Activated CD8-positive, alpha-beta memory T cell treated with anti-CD3 and anti-CD28 coated beads for 48 hours (primary cell): ENCODE measurements at places on chromosomes 2 and 18.

DNA sequence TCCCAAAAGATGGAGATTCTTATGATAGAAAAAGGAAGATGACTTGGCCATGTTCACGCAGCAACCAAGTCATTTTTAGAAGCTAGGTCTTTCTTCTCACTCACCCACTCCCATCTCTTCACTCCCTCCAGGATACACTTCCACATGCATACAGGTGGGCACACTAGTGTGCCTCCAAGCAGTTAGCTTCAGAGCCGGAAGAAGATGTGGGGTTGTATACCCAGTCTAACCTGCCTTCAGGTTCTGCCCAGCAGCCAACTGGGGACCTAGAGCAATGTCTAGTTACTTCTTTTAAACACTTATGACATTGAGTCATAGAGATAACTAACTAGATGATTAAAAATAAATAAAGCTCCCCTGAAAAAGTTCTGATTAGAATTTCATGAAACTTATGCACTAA lies 21.8 kb upstream of the TANK start:
- DNase-seq, result no peak

DNA sequence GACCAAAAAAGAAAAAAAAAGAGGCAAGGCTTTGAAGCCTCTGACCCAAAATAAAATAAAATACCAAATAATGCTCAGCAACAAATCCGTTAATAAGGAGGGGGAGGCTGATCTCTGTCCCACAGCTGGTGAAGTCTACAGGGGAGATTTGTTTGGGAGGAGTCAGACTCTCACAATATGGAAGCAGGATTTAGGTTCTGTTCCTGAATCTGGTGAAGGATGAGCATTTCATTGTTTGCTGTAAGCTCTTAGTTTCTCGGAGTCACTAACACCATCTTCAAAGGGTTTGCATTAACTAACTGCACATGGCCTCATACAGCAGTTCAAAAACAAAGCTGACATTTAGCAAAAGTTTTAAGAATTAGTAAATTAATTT lies 339.4 kb upstream of the TNP1 start:
- DNase-seq, result no peak

GRCh38 chr2:161199912-161200701 lies 39.9 kb downstream of the TANK start:
- no peak for DNase-seq

DNA sequence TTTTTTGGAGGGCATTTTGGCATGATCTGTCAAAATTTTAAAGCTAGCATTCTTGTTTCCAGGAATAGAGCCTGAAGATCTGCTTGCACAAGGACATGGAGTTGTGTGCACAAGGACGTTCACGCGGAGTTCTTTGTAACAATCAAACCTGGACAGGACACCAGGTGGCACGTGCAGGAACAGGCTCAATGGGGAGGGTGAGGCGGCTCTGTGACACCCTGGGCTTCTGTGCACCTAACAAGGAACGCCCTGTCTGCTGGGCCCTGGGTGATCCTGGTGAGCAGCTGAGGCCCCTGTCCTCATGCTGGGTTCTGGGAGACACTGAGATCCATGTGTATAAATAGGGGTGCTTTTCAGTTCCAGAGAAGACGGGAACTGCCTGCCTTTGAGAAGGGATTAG lies 93.1 kb upstream of the PXDN start:
- DNase-seq, result no peak

- DNase-seq, result no peak
Measured at GRCh38 chr2:143261986-143262385, 132.8 kb downstream of the ARHGAP15 start.

- DNase-seq, result no peak
Measured at GRCh38 chr2:101253703-101254450, 1.2 kb downstream of the CNOT11 start.

DNA sequence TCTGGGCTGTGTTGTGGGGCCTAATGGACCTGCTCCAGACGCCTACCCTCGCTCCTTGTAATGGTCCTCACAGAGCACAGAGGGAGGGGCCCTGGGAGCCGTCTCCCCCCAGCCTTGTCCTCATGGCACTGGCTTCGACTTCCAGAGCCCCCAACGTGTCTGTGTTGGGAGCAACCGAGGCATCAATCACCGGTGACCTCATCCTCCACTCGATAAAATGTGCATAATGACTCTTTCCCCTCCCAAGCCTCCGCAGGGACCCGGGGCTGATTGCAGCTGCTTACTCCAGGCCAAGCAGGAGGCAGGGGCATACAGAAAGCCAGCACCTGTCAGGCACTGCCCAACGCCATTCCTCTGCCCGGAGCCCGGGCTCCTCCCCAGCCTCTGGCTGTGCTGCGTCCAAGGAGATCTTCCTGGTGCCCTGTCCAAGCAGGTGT lies 271.7 kb downstream of the NDUFA10 start:
- DNase-seq, result no peak

DNA sequence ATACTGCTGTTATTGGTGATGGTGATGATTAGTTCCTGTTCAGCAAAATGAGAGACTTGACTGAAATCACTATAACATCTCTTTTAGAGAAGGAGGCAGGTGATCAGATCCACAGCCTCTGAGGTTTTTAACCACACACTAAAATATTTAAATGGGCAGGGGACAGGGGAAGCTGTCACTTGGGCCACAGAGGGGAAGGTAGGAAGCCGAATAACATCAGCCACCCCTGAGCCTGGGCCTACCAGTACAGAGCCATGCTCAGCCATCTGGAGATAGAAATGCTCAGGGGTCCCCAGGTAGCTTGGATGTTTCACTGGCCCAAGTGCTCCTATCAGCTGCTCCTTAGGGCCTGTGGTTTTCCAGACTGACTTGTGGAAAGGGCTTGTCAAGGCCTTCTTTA lies 122.3 kb downstream of the MRO start:
- no peak for DNase-seq

- DNase-seq, result no peak
Measured at GRCh38 chr2:33384599-33384961, 91.9 kb upstream of the RASGRP3 start.

DNA sequence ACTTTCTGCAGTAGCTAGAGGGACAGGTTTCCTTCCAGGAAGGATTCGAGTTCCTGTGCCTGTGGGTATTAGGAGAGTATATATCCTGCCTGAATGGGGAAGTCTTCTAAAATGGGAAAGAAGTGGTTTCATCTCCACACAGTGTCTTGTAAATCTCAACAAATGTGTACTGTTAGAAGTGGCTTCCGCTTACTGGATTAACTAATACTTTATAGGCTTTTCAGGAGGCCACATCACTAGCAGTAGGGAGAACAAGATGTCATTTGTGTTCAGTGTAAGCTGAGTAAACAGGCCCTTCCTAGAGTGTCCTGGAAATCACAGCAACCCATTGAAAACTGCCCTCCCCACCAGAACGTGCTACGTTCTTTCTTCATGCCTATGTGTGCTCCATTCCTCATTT lies 12.5 kb upstream of the POLR1B start:
- DNase-seq, result no peak

DNA sequence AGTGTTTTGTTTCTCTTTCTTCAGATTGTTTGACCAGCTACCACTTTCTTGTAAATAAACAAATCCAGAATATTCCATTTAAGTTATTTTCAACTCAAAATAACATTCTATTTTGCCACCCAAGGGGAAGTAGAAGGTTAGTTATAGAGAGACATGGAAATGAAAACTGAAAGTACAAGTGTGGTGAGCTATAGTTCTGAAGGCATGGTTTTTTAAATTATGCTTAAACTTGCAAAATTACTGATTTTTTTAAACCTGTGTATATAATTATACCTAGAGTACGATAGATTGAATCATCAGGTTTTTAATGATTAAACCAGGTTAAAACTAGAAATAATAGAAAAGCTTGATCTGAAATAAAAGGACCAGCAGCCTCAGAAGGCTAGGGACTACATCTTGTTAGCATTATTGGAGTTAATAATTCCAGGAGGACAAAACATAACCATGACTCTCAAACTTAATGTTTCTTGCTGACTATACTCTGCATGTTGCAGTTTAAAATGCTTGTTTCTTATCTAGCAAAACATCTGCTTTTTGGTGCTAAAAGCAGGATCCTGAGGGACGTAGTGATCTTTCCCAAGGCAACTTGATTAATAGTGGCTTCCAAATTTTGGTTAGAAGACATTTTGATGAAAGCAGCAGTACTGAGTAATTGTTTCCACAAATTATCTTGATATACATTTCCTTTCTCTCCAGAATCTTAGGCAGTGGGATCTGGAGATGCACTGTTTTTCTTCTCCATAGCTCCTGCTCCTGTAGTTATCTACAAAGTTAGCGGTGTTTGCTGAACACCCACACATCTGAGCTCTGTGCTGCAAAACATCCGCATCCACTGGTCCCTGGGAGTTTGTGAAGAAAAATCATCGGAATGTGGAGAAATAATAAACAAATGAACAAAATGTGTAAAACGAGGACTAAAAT lies 327.2 kb upstream of the PKDCC start:
- DNase-seq, result no peak

- no peak for DNase-seq
Measured at GRCh38 chr2:42879913-42880737, 87.7 kb upstream of the HAAO start.

GRCh38 chr2:172713365-172713875 lies 22.2 kb upstream of the RAPGEF4 start:
- no peak for DNase-seq

DNA sequence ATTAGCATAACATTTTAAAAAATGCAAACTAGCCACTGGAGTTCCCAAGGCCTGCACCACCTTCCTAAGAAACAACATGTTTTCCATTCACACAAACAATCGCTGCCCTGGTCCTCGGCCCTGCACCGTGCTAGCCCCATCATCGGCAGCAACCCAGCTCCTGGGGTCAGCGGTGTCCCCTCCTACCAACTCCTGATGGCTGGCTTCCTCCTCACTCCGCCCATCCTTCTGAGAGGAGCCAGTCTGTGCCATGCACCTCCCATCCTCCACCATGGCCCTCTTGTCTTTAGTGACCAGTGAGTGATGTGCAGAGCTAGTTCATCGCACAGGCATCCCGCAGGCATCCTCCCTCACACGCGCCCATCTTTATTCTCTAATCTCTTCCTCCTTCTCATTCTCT lies 81.9 kb downstream of the LONRF2 start:
- DNase-seq, result no peak

- no peak for DNase-seq
Measured at GRCh38 chr2:122743021-122743675, 987.7 kb downstream of the TSN start.

DNA sequence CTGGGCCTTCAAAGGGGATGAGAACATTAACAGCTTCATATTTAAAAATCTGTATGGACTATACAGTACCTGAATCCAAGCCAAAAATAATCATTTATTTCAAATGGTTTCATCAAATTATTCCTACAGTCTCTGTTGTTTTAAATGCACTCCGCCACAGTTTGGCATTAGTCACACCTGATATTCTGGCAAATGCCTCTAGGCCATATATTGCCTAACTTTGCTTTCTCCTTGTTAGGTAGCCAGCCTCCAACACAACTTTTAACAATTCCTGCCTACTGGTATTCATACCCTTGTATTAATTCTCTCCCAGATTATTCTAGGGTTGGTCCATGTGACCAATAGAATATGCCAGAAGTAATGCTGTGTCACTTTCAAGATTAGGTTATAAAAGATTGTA lies 146.6 kb upstream of the FANCL start:
- no peak for DNase-seq

GRCh38 chr18:60266558-60266957 lies 106.0 kb downstream of the MC4R start:
- no peak for DNase-seq

DNA sequence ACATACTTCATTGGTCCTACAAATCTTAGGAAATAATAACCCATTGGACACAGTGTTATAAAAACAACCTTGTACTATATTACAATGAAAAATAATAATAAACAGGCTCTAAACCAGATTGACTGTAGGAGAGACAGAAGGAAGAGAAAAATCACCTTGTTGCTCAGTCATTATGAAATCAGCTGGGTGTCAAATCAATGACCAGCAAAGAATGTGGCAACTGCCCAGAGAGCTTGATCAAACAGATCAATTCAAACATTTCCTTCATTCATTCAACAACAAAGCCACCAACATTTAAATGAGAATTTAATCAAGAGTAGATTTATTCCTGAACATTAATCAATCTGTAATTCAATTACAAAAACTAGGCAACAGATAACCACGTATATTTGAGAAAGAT lies 671.9 kb upstream of the CHAC2 start:
- DNase-seq, result no peak

DNA sequence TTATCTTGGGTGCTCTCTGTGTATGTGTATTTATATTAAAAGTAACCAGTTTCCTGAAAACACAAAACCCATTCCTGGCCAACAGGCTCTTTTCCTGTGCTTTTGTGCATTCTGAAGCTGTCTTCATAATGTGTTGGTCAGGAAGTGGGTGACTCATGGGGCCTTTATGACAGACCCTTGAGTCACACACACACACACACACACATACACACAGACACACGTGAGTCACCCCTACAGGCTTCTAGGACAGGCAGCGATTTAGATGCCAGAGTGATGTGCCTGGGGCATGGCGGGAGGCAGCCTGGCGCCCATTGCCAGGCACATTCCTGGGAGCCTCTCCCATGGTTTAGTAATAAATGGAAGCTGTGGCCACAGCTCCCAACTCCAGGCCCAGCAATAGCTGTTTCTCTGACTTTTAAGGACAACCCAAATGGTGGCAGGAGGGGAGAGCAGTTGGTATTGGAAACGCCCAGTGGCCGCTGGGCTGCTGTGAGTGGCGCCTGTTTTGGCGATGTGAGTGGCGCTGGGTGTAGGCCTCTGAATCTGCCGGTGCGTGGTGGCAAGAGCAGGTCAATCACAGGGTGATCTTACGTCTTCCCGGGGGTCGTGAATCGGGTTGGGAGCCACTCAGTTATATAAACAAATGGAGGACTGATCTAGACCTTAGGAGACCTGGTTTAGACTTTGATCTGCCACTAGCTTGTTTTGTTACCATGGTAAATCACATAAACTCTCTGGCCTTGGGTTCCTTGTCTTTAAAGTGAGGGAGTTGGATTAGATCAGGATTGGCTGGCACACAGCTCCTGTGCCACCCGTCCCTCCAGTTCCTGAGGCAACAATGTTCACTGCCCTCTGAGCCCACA lies 150.7 kb upstream of the DLX2 start:
- peak; percentile 39 for DNase-seq
